ENCODE measurements at places on chromosomes 2 and 18.
A peak's percentile ranks its signal among the peaks of the same experiment; 100 is the strongest.

DNA sequence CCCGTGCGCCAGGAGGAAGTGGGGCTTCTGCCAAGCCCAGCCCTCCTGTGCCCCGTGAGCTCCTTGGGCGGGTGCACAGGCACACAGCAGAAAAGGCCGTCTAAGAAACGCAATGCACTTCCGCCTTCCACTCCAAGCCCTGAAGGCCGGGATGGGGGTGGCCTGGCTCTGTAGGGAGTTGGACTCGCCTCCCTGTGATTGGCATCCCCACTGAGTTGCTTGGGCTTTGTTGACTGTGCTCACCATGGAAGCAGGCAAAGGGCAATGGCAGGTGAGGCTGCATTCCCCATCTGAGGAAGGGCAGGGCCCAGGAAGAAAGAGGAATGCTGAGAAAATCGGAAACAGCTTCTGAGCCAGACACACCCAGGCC, 66.8 kb downstream of the CRACDL start:
- DNase-seq: no peak

DNA sequence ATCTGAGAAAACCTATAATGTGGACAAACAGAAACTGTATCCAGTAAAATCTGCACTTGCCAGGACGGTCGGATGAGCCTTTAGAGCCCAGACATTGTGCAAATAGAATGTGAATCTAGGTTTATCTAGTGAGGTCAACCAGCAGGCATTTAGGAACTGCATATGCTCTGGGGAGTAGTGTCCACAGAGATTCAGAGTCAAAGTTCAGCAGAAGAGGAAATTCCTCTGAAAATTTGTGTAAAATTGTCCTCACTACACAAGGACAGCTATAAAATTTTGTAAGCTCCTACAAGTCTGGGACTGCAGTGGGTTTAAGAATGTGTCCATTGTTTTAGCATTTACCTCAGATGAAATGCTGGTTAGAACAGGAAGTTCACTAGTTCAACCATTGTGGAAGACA, 9.8 kb upstream of the NDUFV2 start:
- DNase-seq: peak; percentile 66

DNA sequence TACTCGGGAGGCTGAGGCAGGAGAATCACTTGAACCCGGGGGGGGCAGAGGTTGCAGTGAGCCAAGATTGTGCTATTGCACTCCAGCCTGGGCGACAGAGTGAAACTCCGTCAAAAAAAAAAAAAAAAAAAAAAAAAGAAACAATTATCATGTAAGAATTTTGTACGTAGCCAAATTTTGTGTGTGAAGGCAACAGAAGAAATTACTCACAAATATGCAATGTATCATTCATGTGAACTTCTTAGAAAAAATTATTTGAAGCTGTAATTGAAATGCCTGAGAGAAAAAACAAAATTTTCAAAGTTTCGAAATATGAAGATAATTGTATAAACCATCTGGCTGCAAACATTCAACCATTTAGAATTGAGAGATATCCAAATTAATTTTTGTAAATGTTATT, 204.8 kb upstream of the PARD3B start:
- no peak for DNase-seq

- no peak for DNase-seq
Measured at GRCh38 chr2:26886736-26887135, 38.8 kb downstream of the DPYSL5 start.

DNA sequence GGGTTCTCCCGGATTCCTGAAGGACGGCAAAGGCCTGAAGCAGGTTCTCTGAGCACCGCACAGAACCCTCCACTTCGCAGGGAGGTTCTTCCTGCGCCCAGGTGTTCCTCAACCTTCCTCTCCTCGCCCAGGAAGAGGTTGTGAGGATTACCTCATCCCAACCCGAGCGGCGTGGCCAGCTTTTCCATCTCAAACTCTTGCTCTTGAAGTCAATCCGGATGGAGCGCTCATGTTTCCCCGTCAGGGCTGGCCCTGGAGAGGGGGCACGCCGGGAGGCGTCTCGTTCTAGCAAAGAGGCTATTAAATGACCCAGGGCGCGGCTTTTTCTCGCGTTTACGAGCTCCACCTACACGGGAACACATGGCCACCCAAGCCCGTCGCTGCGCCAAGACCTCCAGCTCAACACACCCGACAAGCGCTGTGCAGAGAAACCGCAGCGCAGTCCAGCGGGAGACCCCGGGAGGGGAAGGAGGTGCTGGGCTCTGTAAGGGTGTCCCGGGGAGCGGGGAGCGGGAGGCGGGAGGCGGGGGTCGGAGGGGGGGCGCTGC, 540 bp upstream of the RAB10 start:
- DNase-seq: peak; percentile 51

GRCh38 chr2:228728961-228729360, 542.1 kb downstream of the PID1 start:
- no peak for DNase-seq

DNA sequence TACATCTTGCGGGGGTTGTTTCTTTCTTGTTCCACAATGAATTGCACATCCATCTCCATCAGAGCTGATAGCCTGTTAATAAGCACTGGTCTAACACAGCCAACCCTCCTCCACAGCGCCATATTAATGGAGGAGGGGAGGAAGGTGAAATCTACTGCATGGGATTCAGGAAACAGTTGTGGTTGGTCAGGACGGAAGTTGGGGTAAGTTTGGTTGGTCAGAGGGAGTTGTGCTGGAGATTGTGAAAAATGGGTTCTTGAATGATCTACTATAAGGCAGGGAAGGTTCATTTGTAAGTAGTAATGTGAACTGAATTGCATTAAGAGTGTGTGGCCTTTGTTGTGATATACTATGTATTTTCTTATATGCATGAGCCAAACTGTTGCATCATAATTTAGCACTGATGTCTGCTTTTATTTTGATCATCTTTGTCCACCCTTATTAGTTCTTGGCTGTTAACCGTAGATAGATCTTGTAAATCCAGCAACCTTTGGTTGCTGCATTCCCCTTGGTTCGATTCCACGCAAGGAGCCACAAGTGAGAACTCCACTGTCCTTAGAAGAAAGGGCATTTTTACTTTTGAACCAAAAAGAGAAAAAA, 150.6 kb upstream of the MAPRE2 start:
- no peak for DNase-seq

- no peak for DNase-seq
Measured at GRCh38 chr2:139836769-139837168, 1056.6 kb upstream of the NXPH2 start.

DNA sequence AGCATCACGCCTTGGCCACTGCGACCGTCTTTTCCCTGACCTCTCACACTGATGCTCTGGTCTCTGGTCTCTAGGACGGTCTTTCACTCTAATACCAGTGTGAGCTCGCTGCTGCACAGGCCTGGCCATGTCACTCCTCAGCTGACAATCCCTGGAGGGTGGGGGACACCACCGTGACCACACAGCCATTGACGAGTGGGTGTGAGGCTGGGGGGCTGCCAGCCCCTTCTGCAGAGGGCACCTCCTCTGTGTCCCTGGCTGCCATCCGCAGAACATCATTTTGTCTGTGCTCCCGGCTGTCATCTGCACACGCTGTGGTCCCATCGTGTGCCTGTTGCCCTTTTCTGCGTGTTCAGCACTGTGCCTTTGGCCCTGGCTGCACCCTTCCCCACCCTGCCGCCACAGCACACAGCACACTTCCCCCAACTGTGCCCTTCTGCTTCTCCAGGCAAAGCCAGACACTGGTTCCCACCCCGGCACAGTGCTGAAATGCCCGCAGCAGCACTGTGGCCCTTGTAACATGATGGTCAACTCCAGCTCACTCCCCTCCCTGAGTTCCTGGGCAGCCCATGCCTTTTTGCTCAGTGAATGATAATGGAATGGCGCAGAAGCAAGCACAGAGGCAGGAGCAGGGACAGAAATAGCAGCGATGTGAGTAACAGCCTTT, 30.4 kb upstream of the INHBB start:
- no peak for DNase-seq

DNA sequence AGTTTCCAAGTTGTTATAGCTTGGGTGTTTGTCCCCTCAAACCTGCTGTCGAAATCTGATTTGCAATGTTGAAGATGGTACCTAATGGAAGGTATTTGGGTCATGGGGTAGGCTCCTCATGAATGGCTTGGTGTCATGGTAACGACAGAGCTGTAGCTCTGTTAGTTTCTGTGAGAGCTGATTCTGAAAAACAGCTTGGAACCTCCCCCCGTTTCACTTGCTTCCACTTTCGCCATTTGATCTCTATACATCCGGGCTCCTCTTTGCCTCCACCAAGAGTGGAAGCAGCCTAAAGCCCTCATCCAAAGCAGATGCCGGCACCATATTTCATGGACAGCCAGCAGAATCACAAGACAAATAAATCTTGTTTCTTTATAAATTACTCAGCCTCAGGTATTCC, 1035.1 kb upstream of the SLC39A10 start:
- DNase-seq: no peak

- no peak for DNase-seq
Measured at GRCh38 chr2:198285216-198285615, 480.8 kb downstream of the PLCL1 start.

GRCh38 chr2:112893752-112894151, 17.2 kb upstream of the IL37 start:
- DNase-seq: no peak

- DNase-seq: no peak
Measured at GRCh38 chr2:11356764-11357163, 12.3 kb upstream of the ROCK2 start.

DNA sequence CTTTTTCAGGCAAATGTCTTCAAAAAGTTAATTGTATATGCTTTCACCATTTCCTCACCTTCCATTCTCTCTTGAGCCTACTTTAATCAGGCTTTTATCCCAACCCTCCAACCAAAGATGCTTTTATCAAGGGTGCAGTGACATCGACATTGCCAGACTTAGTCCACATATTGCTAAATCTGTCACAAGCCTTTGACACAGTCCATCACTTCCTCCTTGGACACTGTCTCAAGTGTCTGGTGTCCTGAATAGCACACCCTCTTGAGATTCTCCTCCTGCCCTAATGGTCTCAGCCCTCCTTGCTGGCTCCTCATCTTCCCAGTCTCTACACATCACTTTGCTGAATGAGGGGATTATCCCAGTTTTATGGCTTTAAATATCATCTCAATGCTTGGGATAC, 147.5 kb upstream of the SLC39A10 start:
- DNase-seq: no peak

GRCh38 chr18:59049721-59050660, 89.7 kb upstream of the SEC11C start:
- no peak for DNase-seq

GRCh38 chr2:149023091-149023490, 15.4 kb upstream of the LYPD6B start:
- DNase-seq: no peak

DNA sequence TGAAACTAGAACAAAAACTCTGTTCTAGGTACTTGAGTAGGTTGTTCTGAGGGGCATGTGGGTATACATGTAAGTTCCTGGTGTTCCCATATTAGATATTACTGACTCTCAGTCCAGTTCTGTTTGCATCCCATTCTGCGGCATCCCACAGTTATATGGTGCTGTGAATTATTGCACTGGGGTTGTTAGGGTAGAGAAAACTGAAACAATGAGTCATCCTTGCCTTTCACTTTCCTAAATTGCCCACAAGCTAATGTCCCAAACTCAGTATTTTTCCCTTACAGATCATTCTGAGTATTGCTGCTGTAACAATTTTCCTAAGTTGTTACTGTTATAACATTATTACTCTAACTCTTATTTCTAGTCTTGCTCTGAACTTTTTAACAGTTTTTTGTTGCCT, 3.0 kb downstream of the WDR75 start:
- DNase-seq: no peak

GRCh38 chr2:200430017-200430416, 79.9 kb downstream of the KCTD18 start:
- DNase-seq: no peak

DNA sequence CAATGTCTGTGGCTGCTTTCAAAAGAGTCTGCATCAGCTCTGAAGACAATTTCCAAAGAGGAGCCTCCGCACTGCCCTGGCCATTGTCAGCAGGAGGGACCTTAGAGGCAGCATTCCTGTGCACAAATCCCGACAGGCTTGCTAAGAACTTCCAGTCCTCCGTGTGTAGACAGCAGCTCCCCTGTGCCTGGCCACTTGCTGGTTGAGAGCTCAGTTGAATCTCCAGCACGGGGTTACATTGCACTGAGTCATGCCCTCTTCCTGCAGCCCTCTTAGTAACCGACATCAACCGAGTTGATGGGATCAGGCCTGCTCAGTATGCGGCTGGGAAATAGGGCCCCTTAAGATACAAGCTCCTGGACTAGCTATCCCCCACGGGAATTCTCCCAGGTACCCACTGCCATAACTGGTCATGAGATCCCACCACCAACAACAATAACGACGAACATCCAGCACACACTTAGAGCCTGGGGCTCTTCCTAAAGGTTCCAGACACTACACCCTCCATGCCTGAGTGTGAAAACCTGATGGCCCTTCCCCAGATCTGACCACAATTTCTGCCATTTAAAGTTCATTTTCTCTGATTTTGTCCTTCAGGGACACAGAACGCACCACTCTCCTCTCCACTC, 12.0 kb downstream of the ATP6V1B1 start:
- DNase-seq: peak; percentile 68

DNA sequence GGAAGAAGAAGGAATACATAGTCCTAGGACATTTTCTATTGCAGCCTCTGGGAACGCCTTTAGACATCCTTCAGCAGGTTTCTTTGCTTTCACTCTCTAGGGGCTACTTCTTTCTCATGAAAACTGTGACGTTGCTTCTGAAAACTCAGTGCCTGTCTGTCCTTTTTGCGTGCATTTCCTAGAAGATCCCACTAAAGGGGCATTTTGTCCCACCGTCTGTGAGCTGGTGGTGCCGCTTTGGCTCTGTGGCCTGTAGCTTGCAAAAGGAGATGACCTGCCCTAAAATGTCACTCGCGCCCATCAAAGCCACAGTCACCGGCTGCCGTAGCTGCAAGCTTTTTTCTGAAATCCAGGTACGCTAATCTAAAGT, 579 bp downstream of the STAT4 start:
- DNase-seq: no peak

GRCh38 chr2:50719837-50720696, 311.9 kb downstream of the NRXN1 start:
- DNase-seq: no peak

GRCh38 chr2:156455361-156455975, 19.3 kb downstream of the GPD2 start:
- no peak for DNase-seq

DNA sequence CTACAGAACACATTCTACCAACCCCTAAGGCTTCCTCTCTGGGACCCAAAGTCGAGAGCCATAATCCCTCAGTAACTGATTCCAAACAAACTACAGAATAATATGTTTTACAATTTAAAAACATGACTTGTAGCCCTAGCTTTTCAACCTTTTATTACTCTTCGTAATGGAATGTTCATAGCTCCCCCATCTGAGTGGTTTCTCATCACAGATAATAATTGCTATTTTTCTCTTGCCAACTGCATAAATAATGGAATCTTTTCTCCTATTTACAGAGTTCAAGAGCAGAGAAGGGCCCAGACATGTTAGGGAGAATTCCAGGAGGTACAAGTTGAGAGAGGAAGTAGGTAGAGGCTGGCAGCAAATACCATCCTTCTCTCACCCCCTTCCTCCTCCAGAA, 59.9 kb upstream of the CERS6 start:
- DNase-seq: no peak

GRCh38 chr2:114001937-114002336, 112.0 kb downstream of the ACTR3 start:
- no peak for DNase-seq

GRCh38 chr2:190587106-190587505, 52.6 kb upstream of the NEMP2 start:
- no peak for DNase-seq
